ENCODE measurements at places on chromosomes 7 and 10.
A peak's percentile ranks its signal among the peaks of the same experiment; 100 is the strongest.

DNA sequence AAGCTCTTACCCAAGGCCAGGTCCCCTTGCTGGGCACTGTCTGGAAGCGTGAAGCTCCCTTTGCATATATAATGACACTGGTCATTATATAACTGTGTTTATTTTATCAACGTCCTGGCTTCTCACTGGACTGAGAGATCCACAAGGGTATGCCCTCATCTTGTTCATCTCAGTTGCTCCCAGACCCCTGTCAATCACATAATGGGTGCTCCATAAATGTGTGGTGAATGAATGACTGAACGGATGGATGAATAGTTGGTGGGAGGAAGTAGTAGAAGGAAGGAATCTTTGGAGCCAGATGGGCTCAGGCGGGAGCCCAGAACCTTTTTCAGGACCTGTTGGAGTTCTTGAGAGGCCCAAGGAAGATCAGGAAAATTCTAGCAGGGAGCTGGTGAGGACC, 7.7 kb upstream of the SFRP5 start:
- DNase-seq = no peak

DNA sequence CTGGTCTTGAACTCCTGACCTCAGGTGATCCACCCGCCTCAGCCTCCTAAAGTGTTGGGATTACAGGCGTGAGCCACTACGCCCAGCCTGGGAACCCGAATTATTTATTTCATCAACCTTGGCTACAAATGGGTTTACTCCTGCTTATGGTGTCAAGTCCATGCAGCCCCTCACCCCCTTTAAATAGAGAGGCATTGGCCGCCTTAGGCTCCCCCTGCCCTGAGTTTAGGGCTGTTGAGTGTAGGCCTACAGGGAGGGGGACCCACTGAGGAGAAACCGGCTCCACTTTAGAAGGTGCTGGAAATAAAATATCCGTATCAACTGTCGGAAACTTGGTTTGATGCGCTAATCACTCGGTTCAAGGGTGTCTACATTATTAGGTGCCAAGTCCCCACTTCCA, 8.7 kb upstream of the SP8 start:
- DNase-seq = no peak

DNA sequence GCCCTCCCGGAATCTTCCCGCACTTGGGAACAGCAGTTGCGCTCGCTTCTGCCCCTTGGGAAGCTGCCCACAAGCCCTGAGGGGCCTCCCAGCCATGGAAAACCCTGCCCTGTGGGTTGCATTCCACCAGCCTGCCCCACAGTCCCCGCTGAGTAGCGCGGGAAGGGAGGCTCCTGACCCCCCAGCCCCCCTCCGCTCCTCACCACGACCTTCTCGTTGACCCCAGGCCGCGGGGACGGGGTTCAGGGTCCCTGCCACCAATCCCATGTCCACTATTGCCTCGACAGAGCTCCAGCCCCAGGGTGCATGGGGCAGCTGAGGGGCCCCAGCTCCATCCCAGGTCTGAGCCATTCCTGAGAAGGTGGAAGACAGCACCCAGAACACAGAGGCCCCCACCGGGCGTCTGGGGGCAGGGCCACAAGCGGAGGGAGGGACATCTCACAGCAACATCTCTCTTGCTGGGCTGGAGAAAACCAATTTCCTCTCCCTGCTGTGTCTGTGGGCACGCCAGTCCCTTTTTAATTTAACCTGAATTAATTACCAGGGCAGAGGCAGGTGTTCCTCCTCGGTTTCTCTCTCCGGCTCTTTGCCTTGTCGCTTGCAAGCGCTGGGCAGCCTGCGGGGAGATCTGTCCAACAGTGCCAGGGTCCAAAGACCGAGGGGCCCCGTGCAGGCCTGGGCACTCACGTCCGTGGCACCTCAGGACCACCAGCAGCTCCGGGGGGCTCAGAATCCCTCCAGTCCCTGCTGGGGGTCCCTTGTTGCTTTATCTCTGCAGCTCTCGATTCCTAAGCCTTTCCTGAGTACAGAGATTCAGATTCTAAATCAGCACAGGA, 57.9 kb downstream of the FOXL3 start:
- no peak for DNase-seq

DNA sequence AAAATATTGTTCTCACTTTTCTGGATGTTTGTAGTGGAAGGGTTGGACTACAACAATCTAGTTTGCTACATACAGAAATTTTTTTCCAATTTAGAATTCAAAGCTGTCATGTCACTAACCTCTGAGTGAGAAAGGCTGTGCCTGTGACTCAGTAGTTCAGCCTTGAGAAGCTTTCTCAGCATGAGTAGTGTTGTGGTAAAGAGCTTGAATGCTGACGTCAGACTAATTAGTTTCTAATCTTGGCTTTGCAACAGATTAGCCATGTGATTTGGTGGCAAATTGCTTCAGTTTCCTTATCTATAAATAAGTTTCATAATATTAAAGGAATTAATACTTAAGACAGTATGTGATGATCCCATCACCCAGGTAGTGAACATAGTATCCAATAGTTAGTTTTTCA, 83.8 kb downstream of the ABCA13 start:
- no peak for DNase-seq

DNA sequence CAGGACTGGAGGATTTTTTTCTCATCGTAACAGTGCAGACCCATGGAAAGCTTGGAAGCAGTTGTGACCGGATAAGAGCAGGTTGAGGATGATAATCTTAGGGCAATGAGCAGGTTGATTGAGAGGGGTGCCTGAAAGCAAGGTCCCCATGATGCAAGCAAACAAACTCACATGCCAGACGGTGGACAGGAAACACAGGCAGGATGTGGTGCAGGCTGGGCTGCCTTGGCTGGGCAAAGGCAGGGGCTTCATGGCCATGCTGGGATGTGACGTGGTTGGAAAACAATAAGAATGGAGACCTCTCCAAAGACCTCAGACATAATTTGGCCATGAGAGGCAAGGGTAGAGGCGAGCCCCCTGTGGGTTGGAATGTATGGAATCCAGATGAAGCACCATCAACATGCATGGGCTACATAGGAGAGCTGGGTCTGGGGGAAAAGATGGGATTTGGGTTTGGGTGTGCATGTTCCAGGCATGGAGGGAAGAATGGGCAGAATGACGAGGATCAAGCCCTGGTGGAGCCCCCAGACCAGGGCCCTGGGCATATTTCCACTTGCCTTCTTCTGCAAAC, 58.3 kb downstream of the IKZF1 start:
- DNase-seq = peak; percentile 68

GRCh38 chr7:48875045-48875916, 49.1 kb upstream of the CDC14C start:
- DNase-seq = no peak

Data from CD4-positive, alpha-beta T cell treated with Interleukin-17A for 4 hours (primary cell).